ENCODE measurements at places on chromosomes 3 and 15.
A peak's percentile ranks its signal among the peaks of the same experiment; 100 is the strongest.

DNA sequence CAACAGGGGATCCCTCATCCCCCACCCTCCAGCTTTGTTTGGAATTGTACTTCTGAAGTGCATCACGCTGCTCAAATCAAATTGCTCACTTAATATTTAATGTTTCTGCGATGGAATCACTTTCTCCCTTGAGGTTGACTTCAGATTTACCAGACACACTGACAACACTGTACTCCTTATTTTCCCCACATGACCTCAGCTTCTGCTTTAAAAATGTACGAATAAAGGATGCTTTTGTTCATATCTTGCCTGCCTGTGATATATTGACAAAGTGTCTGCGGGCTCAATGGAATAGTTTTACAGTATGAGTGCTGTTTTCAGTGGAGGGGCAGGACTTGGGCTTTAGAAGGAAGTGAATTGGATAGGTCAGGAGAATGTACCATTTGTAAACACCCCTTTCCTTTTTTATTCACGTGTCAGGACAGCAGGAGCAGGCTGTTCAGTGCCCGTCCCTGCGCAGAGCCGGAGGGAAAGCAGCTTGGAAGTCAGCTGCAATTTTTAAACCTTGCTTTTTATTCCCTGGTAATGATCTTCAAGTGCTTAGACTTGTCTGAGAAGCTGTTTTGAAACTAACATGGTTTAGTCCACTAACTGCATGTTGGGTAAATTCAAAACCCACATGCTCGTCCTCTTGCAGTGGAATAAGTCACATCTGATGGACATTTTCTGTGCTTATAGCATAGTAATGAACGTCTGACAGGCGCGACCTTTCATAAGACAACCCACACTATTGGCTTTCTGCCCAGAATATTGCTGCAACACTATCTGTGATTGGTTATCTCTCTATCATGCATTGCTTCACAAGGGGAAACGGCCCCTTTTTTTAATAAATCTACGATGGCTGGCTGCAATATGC is 29.9 kb downstream of the MBNL1 start:
- DNase-seq: peak; percentile 28

DNA sequence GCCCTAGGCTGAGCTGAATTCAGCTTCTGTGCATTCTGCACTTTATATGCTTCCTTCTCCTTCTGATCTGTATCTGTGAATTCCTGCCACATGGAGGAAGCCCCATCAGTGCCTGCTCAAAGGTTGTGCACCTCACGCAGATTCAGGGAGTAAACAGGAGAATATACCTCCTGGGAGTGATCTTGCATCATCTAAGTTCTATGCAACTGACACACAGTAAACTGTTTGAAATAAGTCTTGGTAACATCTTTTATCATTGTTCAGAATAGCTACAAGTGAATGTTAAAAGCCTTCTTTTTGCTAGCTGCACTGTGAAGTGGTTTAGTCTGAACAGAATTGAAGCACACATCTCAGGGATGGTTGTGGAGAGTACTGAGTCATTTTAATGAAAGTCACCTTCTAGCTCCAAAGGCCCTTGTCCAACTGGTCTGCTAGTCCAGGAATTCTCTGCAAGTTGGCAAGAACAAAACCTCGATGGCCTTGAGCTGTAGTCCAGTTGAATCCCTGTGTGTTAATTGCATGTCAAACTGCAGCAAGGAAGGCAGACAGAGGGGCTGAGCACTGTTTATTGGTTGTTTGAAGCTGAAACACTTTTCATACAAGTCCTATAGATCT is 215.0 kb downstream of the WNT5A start:
- no peak for DNase-seq

DNA sequence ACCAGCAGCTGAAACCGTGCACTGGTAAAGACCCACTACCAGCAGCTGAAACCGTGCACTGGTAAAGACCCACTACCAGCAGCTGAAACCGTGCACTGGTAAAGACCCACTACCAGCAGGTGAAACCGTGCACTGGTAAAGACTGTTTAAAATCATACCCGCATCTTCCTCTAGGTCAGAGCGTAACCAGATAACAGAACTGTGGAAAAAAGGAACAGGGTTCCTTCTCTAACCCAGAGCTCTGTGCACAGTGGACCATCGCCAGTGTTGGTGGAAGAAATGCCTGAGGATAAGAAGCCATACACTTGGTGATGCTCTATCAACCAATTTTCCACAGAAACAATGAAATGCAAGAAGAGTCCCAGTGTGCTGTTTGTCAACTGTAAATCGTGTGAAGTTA is 243.4 kb downstream of the NTRK3 start:
- DNase-seq: no peak

- DNase-seq: no peak
These were observed 374.1 kb upstream of the TBL1XR1 start for GRCh38 chr3:177571271-177571943.

DNA sequence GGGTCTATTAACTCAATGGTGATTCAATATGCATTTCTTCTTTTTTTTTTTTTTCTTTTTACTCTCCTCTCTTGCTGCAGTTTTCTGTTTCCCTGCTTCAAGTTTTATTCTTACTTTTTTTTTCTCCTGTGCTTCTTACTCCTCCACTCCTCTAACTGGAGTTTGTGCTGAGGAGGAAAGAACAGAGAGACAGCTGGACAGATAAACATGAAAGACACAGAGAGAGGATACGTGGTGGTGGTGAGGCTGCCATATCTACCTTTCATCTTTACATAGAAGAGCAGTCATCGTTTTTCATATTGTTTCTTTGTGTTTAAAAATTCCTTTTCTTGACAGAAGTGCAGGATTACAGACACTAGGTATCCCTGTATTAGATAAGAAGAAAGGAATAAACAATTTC is 262.8 kb downstream of the OTOL1 start:
- no peak for DNase-seq

- no peak for DNase-seq
These were observed 78.7 kb upstream of the TSC22D2 start for GRCh38 chr3:150329408-150329807.

DNA sequence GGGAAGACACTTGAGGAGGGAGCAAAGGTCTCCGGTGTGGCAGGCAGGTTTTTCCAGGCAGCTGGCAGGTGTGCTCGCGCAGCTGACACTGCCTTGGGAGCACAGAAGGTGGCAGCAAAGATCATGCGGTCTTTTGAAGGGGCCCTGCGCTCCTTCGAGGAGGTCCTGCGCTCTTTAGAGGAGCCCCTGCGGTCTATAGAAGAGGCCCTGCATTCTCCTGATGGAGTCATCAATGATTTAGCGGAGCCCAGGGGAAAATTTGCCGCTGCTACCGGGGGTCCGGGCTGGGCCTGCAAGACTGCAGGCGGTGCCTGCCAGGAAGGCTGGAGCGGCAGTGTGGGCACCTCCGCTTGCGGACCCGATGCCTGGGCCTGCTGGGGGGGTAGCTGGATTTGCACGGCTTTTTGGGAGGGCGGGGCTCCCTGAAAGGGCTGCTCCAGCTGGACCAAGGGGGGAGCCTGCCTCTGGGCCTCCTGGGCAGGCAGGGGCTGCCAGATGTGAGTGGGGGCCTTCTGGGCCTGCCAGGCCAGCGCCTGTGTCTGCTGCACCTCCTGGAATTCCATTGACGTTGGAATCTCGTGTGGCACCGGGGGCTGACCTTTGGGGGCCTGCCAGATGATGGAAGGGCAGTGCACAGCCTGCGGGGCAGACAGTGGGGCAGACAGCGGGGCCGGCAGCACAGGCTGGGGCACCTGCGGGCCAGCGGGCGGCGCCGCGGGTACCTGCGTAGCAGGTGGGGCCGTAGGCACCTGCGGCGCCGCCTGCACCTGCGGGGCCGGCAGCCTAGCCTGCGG is 2.1 kb downstream of the MAGEL2 start:
- DNase-seq: no peak

DNA sequence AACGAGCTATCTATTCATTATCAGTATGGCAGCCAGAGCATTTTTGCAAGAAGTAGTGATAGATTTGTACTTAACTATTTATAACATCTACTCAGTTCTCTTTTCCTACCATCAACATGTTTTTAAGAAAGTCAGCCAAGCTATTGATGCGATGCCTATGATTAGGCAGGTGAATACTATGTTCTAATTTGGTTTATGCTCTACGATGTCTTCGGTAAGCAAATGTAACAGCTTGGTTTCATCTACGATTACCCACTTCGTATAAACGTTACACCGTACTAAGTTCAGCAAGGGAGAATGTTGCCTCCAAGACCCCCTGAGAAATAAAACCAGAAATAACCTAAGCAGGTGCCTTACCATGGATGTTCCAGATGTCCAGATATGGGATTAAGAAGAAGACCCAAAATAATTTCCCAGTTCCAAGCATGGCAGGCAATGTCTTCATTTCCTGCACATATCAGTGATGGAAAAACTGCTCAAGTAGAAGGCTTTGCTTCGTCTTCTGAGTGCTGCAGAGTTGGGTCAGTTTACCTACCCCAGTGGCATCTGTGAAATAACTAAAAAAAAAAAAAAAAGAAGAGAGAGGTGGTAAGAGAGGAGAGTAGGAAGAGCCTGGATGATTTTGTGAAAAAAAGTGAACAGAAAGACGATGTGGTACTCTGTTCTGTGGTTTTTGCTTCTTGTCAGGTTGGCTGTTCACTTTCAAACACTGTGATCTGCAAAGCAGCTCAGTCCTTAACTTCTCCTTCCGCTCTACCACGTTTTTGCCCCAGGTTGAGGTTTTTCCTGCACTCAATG is at the start of gene BTLA:
BTLA (minus strand) TSS at position 559 of the 798 bp plus-strand sequence; CDS start at position 445, 114 bp downstream.
- no peak for DNase-seq

GRCh38 chr3:194871143-194871863 is 185.6 kb downstream of the FAM43A start:
- DNase-seq: peak; percentile 59

GRCh38 chr15:69820819-69821218 is 276.9 kb downstream of the TLE3 start:
- DNase-seq: no peak

DNA sequence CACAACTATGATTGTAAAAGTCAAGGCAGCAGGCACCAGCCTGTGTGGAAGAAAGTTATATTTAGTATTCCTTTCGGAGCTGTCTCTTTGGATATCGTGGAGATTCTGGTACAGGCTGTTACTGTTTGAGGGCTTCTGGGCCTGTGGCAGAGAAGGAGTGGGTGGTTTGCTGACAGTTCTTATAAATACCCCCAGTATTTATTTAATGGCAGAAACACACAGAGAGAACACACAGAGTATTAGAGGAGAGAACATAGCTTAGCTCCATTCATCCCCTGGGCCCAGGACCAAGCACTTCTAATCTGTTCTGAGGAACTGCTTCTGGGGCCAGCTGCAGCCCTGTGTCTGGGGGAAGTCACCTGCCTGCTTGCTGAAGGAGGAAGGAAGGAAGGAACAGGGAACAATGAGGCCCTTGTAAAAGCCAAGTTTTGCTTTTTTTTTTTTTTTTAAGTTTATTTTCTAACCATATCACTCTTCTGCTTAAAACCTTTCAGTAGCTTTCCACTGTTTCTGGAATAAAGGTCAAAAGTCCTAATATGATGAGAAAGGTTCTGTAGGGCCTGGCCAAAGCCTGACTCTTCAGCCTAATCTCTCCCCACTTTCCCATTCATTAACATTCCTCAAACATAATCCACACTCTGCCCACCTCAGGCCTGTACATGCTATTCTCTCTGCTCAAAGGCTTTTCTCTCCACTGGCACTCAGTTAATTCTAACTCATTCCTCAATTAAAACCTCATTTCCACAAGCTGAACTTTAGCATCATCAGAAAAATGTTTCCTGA is 11.8 kb upstream of the PP2D1 start:
- DNase-seq: no peak

GRCh38 chr3:64311424-64312061 is 86.3 kb upstream of the PRICKLE2 start:
- DNase-seq: no peak

DNA sequence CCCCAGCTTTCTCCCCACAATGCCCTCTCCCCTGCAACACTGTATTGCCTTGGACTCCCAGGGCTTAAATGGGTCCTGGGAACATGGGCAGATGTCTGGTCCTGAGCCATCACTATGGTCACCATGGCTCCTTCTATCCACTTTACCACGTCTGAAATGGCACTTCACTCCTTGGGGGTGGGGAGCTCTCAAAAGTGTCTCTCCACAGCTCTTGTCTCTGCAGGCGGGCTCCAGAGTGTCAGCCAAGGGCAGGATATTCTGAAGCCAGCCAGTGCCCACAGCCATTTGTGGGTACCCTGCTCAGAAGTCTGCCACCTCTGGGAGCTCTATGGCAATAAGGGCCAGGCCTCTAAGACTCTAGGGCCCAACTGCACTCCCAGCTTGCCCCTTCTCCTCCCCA is 163.9 kb downstream of the PPM1L start:
- DNase-seq: no peak

GRCh38 chr3:45608885-45609284 is 14.3 kb downstream of the LIMD1 start:
- DNase-seq: no peak

GRCh38 chr3:48404440-48405342 is 25.2 kb downstream of the PLXNB1 start:
- DNase-seq: no peak

DNA sequence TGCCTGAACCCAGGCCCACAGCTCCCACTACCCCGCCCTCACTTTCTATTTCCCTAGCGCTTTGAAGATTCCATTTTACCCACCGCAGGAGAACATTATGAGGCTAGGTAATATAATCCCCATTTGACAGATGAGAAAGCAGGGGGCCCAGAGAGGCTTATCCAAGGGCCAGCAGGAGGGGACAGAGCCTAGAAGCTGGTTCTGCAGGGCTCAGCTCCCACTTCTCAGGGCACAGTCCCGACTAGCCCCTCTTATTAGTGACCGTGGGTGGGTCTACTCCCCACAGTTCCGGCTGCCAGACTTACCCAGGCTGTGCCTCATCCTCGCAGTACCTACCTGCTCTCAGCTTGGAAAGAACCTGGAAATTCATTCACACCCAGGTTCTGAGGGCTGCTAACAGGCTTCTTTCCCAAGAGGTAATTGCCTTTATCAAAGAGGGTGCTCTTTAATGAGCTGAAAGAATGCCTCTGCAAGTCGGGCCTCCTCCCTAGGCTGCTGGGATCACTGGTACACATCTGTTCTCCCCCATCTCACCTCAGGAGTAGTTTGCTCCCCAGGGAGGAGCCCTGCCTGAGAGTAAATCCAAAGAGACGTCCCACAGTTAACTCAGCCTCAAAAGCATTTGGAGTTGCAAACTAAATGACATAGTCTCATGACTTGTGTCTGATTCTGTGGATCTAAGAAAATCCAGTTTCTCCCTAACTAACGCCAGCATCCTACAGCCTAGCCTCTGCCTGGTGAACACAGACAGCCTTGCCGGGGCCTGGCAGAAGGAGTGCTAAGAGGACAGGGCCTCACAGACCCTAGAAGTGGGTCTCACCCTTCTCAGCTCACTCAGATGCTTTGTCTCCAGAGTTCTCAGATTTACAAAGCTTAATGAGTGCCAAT is 125.0 kb downstream of the CHSY1 start:
- no peak for DNase-seq

GRCh38 chr3:55683666-55684270 is 196.7 kb upstream of the WNT5A start:
- DNase-seq: no peak

DNA sequence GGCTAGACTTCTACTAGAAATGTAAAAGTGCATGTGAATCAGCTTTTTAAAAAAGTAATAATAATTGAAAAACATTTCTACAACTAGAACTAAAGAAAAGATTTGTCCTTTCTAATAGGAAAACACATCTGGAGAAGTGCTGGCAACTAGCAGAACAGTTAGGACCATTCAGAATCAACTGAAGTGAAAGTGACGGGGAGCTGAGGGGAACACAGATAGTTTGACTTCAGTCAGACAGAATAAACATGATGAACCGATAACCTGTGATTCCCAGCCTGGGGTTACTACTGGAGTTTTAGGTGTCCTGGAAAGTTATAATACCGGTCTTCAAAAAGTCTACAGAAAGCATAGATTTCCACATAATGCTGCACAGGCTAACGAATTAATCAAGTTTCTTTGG is 28.1 kb downstream of the OPA1 start:
- DNase-seq: no peak
